Stimulated activated naive CD4-positive, alpha-beta T cell (primary cell): ENCODE measurements at places on chromosomes 2 and 18.

GRCh38 chr2:54624591-54625071 lies 98.8 kb upstream of the EML6 start:
- no peak for DNase-seq

DNA sequence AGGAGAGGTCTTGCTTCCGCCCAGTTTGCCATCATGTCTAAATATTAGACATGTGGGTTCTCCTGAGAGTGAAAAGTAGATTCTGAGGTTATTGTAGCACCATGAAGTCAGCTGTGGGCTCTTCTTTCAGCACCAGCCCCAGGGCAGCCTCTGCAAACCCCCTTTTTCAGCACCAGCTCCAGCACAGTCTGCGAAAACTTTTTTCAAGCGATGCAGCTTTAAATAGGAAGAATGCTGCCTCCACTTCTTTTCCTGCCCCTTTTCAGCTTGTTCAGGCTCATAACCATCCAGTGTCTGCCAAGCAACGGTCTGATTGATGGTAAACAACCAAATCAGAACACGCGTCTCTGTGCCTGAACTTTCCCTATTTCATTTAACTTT lies at the start of gene COL5A2:
COL5A2 (minus strand) TSS at position 192 of the 381 bp plus-strand sequence; CDS start at position 35, 157 bp downstream.
- DNase-seq, result no peak

GRCh38 chr2:215711471-215712034 lies 275.7 kb upstream of the FN1 start:
- no peak for DNase-seq

GRCh38 chr2:213229814-213230213 lies 54.5 kb upstream of the SPAG16 start:
- no peak for DNase-seq

DNA sequence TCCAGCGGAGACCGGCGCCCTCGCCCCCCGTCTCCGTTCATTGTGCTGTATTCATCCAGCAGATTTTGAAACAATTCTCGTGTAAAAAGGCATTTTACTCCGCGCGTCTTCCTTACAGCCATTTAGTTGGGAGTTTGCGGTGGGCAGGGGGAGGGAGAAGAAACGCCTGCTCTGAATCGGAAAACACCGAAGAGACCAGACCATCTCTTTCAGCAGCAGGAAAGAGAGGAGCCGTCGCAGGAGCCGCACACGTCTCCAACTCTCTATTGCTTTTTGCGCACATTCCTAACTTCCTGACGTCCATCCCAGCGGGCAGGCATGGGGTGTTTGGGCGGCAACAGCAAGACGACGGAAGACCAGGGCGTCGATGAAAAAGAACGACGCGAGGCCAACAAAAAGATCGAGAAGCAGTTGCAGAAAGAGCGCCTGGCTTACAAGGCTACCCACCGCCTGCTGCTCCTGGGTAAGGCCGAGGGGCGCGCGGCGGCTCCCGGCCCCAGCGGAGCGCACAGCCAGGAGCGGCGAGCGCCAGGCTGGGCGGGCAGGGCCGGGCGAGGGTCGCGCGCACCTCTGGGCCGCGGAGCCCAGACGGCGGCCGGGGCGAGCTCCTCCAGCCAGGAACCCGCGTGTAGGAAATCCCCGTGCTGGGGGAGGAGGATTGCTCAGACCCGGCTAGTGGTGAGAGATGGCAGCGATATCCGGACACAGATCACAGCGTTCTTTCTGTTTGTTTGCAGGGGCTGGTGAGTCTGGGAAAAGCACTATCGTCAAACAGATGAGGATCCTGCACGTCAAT lies 63.2 kb downstream of the GNAL start:
- DNase-seq, result no peak

GRCh38 chr2:168200930-168201583 lies 46.3 kb downstream of the STK39 start:
- DNase-seq, result no peak
